Stimulated activated CD4-positive, alpha-beta T cell treated with anti-CD3 and anti-CD28 coated beads, Interleukin-2, amount 100 ng/mL, for 24 hours (primary cell): ENCODE measurements at places on chromosomes 1 and 21.

GRCh38 chr1:232748910-232749368 is 56.3 kb upstream of the MAP10 start:
- no peak for DNase-seq

DNA sequence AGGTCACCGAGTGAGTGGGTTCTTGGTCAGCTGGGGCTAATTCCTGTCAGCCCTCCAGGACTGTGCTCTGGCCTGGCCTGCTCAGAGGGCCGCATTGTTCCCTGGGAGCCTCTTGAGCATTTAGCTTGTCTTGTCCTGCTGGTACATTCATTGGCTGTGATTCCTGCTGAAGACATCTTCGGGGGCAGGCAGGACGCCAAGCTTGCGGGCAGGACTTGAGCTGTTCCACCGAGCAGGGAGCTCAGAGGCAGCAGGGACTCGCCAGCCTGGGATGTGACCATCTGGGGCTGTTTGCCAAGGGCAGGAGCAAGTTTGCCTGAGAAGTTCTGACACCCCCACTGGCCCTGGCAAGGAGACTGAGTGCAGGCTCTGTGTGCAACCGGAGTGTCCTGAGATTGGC is 7.0 kb upstream of the SLC26A9 start:
- DNase-seq = no peak

DNA sequence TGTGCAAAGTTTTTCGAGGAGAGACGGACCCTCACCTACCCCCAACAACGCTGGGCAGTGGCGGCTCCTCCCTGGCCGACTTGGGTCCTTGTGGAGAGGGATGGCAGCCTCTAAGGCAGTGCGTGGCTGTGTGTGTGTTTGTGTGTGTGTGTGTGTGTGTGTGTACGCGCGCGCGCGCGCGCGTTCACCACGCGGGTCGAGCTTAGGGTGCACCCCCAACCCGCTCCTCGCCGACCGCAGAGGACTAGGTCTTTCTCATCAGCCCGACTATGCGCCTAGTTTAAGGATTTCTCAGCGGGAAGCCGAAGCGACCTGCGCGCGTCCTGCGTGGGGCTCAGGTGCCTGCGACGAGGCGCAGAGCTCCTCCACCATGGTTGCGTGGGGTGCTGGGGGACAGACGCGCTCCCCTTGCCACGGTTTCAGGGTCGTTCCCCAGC is 940 bp downstream of the SOX13 start:
- peak; percentile 10 for DNase-seq

GRCh38 chr1:147651466-147651865 is 18.9 kb downstream of the ACP6 start:
- DNase-seq = no peak

DNA sequence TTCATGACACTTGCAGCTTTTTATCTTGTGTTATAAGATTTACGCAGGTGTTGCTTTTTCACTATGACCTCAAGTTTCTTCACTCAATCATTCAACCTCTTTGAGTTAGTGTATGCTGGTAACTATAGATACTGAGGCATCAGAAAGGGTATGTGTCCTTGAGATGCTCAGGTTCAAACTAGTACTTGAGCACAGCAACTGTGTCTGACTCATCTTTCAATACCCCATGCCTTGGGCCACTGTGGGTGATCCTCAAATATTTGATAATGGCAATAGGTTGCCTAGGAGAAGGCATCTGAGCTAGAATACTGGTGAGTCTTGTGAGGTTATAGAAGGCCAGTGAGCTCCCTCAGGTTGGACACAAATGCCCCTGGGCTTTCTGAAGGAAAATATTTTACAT is 88.1 kb upstream of the SPATA6 start:
- no peak for DNase-seq

GRCh38 chr1:90710579-90711536 is 6.2 kb downstream of the BARHL2 start:
- no peak for DNase-seq

- DNase-seq = no peak
Observed at GRCh38 chr1:3968851-3969250, 68.8 kb upstream of the C1orf174 start.

DNA sequence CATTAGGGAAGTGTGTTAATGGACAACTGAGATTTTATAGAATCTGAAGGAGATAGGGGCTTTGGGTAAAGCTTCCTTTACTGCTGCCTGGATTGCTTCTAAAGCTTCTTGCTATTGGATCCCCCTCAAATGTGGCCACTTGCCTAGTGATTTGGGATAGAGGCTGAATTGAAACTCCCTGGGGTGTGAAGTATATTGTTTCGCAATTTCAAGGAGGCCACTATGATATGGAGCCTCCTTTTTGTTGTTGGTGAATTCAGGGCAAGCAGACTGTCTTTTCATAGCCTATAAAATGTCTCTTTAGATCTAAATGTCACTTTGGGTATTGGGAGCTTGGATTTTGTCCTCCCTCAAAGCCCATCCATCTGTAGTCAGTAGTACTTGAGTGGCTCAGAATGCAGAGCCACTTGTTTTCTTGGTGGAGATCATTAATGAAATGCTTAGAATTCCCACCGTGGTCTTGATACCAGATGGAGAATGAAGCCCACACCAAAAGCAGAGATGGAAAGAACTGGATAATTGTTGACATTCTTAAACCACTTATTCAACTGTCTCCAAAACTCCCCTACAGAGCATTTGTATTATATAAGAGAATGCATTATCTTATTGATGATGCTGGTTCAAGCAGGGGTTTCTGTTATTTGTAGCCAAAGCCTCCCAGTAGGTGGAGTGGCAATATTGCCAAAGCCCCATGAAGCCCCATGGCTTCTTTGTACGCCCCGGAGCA is 144.3 kb upstream of the KCNE2 start:
- no peak for DNase-seq

DNA sequence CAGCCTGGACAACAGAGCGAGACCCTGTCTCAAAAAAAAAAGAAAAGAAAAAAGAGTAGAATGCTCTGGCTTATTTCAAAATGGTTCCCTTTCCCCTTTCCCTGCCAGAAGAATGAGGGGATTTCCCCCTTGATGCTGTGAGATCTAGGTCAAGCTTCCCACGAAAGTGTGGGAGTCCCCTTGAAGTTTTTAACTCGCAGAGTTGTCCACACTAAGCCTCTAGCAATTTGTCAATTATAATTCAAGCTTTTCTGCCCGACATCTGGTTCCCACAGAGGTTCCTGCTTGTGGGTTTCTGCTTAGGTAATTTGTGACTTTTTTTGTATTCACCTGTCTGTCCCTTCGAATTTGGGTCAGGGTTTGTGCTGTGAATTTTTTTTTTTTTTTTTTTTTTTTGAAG is 62.8 kb downstream of the ZFYVE9 start:
- no peak for DNase-seq

DNA sequence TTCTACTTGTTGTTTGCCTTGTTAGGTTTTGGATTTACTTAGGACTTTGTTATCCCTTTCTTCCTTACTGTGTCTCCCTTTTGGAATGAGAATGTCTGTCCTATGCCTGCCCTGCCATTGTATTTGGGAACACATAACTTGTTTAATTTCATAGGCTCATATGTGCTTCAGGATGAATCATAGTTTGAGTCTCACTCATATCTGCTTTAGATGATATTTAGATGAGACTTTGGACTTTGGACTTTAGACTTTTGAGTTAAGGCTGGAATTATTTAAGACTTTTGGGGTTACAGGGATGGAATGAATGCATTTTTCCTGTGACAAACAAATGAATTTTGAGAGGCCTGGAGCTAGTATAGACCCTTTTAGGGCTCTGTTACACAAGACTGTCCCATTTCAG is 33.4 kb downstream of the PSMG1 start:
- no peak for DNase-seq
